Left colon (tissue), 2 donors: ENCODE measurements at places on chromosomes 7 and 10. TPM values are rescaled to one million over a fixed set of nuclear protein-coding genes. Genes with fewer than 3 reads are reported as not detected.

AKR1E2 gene
- 5.7 TPM for total RNA-seq

ANTXRL gene
- total RNA-seq: not detected

LEP gene
- total RNA-seq: not detected

AKR1D1 gene
- total RNA-seq: not detected

ODAD2 gene
- 0.09 TPM for total RNA-seq

HMX3 gene
- total RNA-seq: 1.2 TPM

UPK3B gene
- total RNA-seq: 7.2 TPM
